ENCODE measurements at places on chromosomes 11 and 22.

GRCh38 chr22:29290061-29290460, 16.4 kb upstream of the GAS2L1 start:
- no peak for DNase-seq

- DNase-seq, result no peak
Observed at GRCh38 chr11:1869427-1870325, 16.8 kb downstream of the LSP1 start.

- DNase-seq, result no peak
Observed at GRCh38 chr11:130089674-130090073, 20.0 kb downstream of the APLP2 start.

DNA sequence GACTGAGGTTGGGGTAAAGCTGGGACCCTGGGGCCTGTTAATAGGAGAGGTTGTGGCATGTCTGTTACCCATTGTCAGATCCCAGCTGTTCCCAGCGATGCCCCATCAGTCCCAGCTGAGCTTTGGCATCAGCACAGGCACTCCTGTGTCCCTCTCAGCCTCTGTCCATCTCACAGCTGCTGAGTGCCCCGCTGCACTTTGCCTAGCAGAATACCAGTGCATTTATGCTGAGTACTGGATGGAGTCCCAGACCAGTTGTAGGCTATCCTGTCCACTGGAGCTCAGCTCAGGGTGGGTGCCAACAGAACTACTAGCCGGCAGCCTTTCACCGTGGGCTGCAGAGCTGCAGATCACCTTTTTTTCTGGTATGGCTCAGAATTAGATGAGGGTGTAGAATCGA, 9.9 kb downstream of the FXYD6 start:
- no peak for DNase-seq

GRCh38 chr11:60129853-60130252, 41.4 kb downstream of the MS4A2 start:
- peak; percentile 7 for DNase-seq

- DNase-seq, result no peak
Observed at GRCh38 chr11:119709171-119709570, 19.8 kb downstream of the NECTIN1 start.

GRCh38 chr11:33718440-33718839, 17.8 kb downstream of the CD59 start:
- DNase-seq, result no peak

GRCh38 chr11:41050791-41051190, 408.7 kb downstream of the LRRC4C start:
- DNase-seq, result no peak

DNA sequence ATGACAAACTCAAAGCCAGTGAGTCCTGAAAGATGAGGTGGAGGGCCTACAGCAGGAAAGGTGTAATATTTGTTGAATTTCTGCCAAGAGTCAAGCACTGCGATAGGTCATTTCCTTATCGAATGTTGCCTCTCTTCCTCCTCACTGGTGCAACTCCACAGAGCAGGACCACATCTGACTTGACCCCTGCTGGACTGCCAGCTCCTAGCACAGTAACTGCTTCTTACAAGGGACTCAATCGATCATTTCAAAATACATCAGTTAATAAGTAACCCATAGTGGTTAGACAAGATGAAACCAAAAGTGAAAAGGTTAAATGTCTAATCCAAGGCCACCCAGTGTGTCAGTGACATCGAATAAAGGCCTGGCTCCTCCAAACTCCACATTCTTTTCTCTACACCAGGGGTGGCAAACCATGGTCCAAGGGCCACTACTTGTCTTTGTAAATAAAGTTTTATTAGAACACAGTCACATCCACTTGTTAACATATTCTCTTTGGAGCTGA, 98.5 kb upstream of the CSNK2A3 start:
- no peak for DNase-seq

- no peak for DNase-seq
Observed at GRCh38 chr11:74678591-74679512, 52.4 kb downstream of the CHRDL2 start.

- DNase-seq, result no peak
Observed at GRCh38 chr11:24324211-24324610, 172.6 kb upstream of the LUZP2 start.

- no peak for DNase-seq
Observed at GRCh38 chr11:77262803-77263202, 38.7 kb downstream of the GDPD4 start.

- no peak for DNase-seq
Observed at GRCh38 chr11:102927624-102927990, 27.9 kb downstream of the MMP13 start.

GRCh38 chr11:102615077-102615893, 9.8 kb downstream of the MMP20 start:
- DNase-seq, result no peak

- peak; percentile 55 for DNase-seq
Observed at GRCh38 chr22:46578824-46579561, 41.2 kb upstream of the GRAMD4 start.

DNA sequence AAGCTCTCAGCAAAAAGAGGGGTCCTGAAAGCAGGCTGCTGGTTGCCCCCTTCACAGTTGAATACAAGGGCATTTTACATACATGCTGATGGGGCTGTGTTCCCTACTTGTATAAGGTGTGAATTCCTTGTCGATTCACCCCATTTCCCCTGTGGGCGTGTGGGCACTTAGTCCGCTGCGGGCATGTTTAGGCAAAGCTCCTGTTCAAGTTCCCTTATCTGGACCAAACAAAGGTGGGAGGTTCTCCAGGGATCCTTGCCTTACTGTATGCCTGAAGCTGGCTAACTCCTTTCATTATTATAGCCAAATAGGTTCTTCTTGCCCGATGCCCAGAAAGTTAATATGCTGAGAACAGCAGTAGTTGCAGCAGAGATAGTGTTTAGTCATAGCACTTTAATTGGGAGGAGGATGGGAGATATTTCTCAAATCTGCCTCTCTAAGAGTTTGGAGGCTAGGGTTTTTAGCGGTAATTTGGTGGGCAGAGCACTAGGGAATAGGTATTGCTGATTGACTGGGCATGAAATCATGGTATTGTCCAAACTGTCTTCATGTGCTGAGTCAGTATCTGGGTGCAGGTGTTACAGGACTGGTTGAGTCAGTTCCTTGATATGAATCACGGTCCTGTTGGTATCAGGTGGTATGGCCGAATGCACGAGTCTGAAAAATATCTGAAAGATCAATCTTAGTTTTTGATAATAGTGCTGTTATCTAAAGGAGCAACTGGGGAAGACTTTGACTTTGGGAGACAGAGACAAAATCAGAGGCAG, 32.7 kb downstream of the METTL15 start:
- peak; percentile 61 for DNase-seq

DNA sequence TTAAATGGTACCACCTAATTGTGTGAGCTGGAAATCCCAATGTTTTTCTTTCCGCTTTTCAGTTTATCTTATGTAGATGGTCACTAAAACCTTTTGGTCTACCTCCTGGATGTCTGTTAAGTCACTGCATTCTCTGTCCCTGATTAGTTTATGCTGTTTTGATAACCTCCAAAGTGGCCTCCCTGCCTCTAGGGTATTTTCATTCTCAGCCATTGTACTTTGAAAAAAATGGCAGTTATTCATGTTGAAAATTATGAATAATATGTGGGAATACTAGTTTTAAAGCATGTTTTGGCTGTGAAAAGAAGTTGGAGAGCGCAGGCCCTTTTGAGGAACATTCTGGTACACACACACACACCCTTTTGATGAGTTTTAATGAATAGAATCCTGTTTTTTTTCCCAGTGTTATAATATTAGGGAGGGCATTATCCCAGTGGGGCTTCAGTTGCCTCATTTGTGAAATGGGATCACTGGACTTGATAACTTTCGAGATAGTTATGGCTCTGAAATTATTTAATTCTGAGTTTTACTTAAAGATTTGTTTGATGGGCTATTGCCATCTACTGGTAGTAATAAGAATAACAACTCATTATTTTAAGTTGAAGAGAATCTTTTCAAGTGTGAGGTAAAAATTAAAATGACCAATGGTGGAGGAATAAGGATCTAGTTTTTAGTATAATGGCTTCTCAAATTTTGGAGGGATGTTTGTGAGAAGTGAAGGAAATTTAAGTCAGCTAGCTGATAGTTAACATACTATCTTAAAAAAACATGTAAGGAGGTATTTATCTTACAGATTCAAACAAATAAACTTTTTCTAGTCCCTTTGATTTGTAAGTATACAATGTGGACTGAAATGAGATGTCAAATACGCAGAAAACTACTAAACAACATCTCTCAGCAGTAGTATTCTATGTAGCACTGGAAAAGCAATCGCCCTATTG, 3.9 kb downstream of the FDX1 start:
- DNase-seq, result peak; percentile 54

DNA sequence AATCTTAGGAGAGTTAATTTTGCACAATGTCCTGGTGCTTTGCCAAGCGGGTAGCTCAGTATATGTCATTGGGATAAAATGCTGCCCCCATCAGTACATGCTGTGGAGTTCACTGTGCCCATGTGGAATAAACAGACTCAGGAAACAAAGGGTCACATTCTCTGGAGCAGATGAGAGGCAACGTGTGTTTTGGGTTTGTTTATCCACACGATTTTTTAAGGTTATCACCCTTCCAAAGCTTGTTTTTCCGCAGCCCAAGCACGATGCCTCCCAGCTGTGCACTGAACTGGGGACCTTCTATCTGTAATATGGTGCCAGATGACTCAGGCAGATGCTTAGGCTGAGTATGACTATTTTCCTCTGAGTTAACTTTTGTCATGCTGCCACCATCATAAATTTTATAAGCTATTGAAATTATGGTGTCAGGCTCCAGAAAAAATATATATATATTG, 6.5 kb downstream of the OR4D6 start:
- no peak for DNase-seq

GRCh38 chr22:29747832-29748231, 19.0 kb downstream of the ZMAT5 start:
- peak; percentile 46 for DNase-seq

DNA sequence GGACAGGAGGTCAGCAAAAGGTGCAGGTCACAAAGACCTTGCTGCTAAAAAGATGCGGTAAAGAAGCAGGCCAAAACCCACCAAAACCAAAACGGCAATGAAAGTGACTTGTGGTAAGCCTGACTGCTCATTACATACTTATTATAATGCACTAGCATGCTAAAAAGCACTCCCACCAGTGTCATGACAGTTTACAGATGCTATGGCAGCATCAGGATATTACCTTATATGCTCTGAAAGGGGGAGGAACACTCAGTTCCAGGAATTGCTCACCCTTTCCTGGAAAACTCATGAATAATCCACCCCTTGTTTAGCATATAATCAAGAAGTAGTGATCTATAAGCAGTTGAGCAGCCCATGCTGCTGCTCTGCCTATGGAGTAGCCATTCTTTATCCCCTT, 45.2 kb upstream of the SLC5A12 start:
- DNase-seq, result no peak

DNA sequence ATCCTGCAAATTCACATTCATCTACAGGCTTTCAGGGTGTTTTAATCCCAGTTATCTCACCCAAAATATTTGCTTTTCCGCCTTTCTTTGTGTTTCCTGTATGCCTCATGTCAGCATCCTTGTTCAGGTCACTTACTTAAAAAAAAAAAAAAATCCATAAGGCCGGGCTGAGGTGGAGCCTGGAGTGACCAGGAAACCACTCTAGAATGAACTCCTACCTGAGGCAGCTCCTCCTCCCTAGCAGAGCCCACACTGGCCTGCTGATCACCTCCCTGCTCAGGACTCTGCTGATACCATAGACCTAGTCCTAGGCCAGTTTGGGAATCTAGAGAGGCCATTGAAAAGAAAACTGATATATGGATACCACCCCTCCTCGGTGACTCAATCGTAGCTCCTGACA, 8.7 kb upstream of the DGAT2 start:
- DNase-seq, result no peak

GRCh38 chr11:74702383-74703007, 28.7 kb downstream of the CHRDL2 start:
- peak; percentile 77 for DNase-seq

DNA sequence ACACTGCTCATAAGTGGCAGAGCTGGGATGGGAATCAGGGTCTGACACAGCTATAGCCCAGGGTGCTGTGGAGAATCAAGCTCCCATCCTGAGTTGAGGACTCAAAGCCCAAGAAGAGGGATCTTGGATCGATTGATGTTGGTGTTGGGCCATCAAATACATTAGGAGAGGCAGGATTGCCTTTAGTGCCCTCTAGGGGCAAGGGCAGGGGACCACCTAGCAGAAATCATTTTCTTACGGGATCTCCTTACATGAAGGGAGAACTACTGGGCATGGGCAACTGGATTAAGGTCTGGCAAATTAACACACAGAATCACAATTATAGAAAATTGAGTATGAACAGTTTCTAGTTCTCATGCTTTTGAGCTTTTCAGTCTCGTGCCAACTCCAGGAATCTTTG, 24.9 kb upstream of the EMSY start:
- DNase-seq, result peak; percentile 52

GRCh38 chr11:1053121-1053901, 16.8 kb upstream of the MUC6 start:
- DNase-seq, result no peak

GRCh38 chr22:41920271-41920976, 5.5 kb upstream of the SHISA8 start:
- no peak for DNase-seq

DNA sequence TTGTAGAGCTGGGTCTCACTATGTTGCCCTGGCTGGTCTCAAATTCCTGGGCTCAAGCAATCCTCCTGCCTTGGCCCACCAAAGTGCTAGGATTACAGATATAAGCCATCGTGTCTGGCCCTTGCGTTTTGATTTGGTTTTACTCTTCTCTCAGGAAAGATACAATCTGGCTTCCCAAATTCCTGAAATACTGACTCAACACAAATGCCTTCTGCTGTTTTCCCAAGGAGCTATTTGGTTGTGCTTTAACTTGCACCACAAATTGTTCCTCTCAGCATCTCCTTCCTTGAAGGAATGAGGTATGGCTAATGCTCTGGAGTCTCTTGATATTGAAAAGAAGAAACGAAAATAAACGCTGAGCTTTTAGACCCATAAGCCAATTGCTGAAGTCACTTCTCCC, 110.0 kb upstream of the PAX6 start:
- DNase-seq, result no peak

- no peak for DNase-seq
Observed at GRCh38 chr22:25174888-25175411, 24.7 kb upstream of the CRYBB3 start.

DNA sequence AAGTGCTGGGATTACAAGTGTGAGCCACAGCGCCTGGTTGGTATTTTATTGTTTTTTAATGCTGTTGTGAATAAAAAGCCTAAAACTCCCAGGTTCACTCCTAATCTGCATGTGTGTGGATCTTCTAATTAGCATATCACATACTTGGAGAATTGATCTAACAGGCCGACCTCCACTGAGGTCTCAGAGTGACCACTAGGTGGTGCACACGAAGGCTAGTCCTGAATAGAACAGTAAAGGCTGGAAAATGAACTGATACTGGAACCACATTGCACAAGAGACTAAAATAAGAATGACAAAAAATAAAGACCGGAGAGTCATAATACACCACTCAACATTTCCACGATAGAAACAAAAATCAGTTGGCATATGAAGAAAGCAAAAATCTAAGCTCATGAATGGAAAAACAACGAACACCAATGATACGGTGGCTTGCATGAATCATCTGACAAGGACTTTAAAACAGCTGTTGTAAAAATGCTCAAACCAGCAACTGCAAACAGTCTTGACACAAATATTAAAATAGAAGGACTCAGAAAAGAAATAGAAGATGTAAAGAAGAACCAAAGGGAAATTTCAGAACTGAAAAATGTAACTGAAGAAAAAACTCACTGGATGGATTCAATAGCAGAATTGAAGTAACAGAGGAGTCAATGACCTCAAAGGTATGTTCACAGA, 19.2 kb downstream of the PIM3 start:
- peak; percentile 77 for DNase-seq
